CD4-positive, alpha-beta T cell (primary cell): ENCODE measurements at places on chromosomes 2 and 18.

DNA sequence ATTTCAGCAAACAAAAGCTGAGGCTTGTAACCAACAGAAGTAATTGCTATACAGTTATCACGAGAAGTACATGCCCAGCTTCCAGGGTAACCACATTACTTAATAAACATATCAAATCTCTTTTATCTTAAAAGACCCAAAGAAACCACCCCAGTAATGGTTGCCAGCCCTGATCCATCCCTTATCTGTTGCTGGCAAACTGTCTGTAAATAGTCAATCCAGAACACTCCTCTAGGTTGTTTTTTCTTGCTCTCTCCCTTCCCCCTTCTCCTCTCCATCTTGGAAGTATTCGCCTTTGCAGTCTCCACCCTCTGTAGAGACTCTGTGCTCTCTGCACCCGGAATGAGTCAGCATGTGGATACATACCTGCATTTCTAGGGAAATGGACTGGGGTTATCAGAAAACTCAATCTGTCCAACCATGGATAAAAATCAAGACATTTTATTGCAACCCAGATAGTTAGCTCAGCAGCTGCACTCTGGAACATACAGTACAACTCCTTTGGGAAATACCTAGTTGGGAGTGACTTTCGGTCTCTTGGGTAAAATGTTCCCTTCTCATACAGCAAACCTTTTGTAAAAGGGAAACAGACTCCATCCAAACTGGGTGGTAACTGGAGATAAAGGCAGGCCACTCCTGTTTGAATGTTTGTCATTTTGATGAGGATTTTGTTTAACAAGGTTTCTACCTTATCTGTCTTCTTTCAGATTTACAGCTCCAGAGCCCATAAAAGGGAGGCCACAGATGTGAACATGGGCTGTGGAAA, 123.5 kb upstream of the FOSL2 start:
- no peak for DNase-seq

DNA sequence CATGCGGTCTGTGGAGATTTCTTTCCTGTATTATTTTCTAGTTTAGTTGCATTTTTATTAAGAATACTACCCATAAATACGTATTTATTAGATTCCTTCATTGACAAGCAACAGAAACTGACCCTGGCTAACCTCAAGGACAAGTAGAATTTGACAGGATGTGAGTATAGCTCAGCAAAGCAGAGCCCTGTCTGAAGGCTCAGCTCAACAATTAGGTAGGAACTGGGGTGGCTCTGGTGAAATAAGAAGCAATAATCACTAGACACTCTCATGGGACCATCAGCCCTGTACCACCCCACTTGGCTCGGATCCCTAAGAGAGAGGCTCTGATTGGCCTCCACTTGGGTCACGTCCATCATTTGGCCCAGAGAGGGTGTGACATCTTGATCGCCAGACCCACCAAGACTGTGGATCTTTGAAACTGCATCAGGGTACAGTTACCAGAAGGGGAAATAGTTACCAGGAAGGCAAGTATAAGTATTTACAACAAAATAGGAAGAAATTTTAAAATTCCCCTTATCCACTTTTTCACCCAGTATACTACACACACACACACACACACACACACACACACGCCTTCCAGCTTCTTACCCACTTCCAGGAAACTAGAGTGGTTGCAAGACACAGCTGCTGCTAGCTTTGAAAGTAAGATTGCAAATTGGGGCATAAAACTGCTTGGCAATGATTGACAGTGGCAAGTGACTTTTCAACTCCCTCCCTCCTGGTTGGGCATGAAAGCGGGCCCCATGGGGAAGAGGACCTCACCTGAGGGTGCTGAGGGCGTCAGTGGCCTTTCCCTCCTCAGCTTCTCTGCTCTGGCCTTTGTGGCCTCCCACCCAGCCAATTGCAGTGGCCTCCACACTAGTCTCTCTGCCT, 41.8 kb downstream of the KCTD18 start:
- DNase-seq, result peak; percentile 44

GRCh38 chr18:31044926-31045325, 2.4 kb upstream of the DSC3 start:
- no peak for DNase-seq

DNA sequence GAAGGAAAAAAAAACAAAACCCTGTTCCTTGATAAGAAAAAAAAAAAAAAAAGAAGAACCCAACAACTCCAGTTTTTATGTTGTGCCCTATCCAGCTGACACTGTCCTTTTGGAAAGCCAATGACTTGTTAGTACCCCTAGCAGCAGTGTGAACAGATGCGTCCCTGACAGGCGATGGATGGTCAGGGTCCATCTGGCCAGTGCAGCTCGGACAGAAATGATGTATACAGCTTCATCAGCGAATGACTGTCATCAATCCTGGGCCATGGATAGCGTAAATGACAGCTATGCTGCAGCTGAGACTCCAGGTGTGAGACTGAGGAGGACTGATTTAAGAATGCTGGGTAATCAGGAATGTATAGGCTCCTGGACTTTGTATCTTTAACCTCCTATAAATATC, 318.8 kb upstream of the FIGN start:
- no peak for DNase-seq

DNA sequence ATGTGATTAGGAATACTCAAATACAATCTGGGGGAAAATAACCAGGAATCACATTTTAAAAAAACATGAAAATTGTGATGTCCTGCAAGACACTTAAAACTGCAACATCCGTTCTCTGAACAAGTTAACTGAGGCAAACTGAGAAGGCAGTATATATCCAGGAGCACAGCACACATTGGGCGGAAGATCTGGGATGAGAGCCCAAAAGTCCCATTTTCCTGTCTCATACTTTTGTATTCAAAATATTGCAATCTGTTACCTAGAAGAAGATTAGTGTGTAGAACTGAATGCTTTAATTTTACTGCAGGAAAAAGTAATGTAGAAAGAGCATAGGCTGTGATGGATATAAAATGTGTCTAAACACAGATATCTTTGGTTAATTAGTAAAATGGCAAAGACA, 276.8 kb upstream of the FANCL start:
- DNase-seq, result no peak

DNA sequence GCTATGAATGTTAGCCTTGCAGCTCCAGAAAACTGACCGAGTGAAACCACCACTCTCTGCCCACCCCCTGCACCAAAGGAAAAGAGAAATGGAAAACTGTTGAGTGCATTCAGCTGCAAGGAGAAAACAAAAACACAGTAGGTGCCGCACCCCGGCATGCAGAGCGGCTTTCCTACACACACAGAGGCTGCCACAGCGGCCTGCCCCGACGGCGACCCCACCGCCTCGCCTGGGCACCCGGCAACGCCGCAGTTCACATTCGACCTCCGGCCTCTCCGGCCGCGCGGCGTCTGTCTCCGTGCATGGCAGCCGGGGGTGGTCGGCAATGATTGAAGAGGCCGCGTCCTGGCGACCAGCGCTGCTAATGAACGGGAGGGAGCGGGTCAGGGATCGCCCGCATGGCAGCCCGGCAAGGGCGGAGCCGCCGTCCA, 417.1 kb upstream of the SALL3 start:
- no peak for DNase-seq

DNA sequence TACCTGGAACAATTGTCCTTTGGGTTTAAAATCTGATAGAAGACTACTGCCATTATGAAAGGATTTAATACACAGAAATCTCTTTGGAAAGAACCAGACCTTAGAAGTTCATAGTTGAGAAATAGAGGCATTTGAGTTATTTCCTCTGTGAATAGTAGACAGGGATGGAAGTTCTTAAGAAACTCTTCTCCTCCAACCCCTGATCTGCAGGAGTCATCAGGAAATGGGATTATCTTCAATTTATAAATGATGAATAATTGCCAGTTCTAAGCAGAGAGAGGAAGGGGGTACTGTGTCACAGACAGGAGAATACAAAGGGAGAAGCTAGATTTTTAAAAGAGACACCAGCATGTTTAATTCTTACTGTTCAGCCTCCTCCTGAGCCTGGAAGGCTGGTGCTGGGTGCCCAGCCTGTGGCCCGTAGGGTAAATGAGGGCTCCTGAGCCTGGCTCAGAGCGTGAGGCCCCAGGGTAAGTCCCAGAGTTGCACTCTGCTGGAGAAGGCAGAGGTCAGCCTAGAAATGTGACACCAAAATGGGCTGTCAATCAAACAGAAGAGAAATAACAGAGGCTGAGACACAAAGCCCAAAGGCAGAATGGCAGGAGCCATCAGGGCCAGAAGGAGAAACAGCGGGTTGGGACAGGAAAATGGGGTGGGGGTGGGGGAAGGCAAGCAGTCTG, 58.2 kb upstream of the PKDCC start:
- DNase-seq, result no peak

DNA sequence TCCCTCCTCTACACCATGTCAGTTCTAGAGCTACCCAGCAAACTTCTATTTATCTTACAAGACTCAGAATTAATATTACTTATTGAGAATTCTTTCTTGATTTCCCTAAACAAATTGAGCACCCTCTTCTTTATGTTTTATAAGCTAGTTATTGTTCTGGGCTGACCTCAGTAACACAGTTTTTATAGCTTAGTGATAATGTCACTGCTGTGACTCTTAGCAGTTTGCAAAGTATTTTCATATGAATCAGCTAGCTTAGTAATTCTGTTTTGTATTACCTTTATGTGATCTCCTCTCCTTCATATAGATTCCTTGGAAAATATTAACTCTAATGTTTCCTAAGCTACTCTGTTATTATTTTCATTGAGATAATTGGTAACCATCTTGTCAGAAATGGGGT, 114.9 kb downstream of the PMS1 start:
- DNase-seq, result no peak

- DNase-seq, result no peak
Measured at GRCh38 chr18:21599585-21600525, 649 bp downstream of the ESCO1 start.

DNA sequence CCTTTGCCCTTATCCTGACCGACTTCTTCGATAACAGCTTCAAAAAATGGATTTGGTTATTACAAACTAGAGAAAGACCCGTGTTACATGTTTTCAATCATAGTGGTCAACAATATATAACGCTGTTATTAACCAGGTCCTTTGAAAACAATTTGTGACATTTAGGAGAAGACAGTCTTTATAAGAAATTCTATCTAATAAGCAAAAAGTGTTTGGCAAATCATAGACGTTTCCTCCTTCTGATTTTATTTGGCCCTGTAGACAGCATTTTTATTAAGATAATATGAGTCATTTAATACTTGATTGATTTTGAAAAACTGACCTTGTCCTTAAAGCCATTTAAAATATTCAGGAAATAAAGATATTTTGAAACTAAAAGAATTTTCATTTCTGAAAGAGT, 160.5 kb upstream of the DAPL1 start:
- DNase-seq, result no peak

GRCh38 chr18:45250479-45250878, 364.8 kb upstream of the SLC14A2 start:
- DNase-seq, result no peak

GRCh38 chr18:22711192-22711685, 221.9 kb upstream of the RBBP8 start:
- no peak for DNase-seq

DNA sequence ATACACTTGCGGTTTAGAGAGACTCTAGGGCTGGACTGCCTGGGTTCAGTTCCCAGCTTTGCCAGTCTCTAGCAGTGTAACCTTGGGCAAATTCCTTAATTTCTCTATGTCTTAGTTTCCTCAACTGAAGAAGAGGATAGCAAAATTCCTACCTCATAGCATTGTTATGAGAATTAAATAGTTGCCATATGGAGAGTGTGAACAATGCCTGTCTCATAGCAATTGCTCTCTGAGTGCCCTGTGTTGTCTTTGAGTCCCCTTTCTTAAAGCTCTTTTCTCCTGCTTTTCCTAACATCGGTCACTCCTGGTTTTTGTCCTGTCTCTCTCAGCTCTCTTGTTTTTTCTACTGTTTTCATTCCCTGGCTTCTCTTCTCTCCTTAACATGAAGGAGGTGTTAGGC, 116.8 kb upstream of the ALPP start:
- DNase-seq, result no peak

GRCh38 chr2:239459056-239459455, 58.2 kb upstream of the HDAC4 start:
- no peak for DNase-seq

DNA sequence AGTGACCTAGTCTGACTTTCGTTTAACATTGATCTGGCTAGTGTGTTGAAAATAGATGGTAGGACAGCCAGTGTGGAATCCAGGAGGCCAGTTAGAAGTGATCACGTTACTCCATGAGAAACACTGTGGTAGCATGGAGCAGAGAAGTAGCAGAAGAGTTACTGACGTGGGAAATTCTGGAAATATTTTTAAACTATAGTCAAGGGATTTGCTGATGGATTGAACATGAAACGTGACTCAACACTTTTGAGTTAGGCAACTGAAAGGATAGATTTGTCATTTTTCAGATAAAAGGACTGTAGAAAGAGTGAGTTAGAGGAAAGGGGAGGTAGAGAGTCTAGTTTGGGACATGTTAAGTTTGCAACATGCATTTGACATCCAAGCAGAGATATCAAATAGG, 130.4 kb downstream of the IRS1 start:
- DNase-seq, result no peak

DNA sequence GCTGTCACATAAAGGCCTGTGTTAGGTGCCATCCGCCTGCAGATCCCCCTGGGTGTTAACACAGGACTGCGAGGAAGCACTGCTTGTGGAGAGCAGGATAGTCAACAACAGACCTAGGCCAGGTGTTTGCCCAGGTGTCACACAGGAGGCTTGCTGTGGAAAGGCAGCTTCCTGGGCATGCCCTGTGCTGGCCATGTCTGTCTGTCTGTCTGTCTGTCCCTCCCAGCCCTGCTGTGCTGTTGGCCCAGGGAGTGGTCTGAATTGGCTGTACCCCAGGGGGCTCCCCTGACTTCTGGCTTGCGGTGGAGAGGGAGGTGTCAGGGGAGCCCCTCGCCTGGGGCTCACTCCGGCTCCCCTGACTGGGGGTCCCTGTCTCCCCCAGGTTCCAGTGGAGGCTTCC, 53.2 kb downstream of the SH3BP4 start:
- DNase-seq, result no peak

- no peak for DNase-seq
Measured at GRCh38 chr18:24031916-24032315, 17.4 kb downstream of the TTC39C start.

DNA sequence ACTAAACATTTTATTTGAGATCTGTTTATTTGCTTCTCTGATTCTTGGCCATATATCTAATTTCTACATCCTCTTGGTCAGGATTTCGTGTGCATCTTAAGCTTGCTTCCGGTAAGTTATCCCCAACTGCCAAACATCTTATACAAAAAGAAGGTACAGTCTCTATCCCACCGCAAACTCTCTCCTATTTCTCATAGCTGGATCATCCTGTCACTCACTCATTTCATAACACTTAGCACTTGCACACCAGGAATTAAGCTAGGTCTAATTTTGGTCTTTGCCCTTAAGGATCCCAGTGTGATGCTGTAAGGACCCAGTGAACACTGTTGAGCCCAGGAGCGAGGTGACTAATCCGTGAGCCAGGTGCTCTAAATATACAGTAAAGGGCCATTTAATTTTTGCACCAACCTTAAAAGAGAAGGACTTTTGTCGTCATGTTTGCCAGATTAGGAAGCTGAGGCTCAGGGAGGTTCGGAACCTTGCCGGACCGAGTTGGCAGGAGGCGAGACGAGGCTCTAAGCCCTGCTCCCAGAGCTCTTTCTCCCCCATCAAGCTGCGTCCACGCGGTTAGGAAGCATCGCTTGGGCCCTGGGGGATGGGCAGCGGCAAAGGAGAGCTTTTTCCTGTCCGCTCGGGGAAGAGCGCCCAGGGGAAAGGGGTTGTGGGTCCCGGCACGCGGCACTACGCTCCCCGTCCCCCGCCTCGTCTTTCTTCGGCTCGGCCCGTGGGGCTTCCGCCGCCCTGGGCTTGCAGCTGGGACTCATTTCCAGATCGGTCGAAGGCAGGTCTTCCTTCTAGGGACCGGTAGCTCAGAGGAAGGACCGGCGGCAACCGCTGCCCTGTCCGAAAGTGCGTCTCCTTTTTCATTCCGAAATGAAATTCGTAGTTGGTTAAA, 4.1 kb upstream of the ITPRIPL1 start:
- no peak for DNase-seq
